ENCODE measurements at places on chromosomes 5 and 9.

DNA sequence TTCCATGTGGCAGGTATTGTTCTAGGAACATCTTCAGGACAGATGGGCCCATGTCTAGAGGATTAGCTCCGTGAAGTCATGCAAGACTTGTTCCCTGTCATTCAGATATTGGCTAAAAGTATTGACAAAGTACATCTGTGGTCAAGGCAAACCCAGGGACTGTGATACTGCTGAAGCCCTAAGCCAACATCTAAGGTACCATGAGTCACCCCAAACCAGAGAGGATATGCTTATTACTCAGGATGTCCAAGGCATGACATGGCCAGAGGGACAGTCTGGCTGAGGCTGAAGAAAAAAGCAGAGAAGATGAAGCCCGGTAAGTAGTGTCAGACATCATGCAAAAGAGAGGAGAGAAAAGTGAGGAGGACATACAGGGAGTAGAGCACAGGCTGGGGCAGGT is 31.0 kb downstream of the HMHB1 start:
- no peak for DNase-seq

GRCh38 chr9:4604678-4605095 is 57.4 kb upstream of the PLPP6 start:
- DNase-seq, result no peak

GRCh38 chr5:177510567-177511053 is 984 bp upstream of the DOK3 start:
- DNase-seq, result no peak

- no peak for DNase-seq
Observed at GRCh38 chr5:108919591-108920326, 172.1 kb downstream of the FER start.

GRCh38 chr9:113682297-113682771 is 193.8 kb upstream of the ZNF618 start:
- no peak for DNase-seq

GRCh38 chr9:137167747-137168572 is 1.9 kb downstream of the LRRC26 start:
- DNase-seq, result no peak

DNA sequence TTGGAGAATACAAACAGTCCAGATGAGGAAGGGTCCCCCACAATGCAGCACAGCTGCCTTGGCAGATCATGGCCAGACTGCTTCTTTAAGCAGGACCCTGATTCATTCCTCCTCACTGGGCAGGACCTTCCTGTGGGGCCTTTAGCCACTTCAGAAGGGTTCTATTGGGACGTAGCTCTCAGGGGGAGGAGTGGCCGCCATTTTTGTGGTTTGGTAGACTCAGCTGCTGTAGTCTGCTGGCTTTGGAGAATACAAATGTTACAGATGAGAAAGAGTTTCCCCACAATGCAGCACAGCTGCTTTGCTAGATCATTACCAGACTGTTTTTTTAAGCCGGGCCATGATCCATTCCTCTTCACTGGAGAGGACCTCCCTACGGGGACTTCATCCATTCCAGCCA is 57.4 kb downstream of the TMEM38B start:
- DNase-seq, result no peak

All from NCI-H1417 treated with DMSO at 0.1 percent for 48 hours (cell line).